ENCODE measurements at places on chromosomes 16 and 17.

DNA sequence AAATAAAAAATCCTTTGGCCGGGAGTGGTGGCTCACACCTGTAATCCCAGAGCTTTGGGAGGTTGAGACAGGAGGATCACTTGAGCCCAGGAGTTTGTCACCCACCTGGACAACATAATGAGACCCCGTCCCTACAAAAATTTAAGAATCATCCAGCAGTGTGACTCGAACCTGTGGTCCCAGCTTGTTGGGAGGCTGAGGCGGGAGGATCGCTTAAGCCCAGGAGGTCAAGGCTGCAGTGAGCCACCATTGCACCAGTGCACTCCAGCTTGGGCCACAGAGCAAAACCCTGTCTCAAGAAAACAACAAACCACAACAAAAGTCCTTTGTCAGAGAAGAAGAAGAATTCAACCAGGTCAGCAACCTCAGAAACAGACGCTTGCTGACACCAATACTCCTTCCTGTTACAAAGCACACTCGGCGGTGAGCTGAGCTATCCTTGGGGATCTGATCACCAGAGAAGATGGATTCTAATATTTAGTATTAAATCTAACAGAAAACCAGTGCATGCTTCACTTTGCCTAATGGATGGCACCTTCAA lies 12.9 kb upstream of the PVALEF start:
- DNase-seq: no peak

DNA sequence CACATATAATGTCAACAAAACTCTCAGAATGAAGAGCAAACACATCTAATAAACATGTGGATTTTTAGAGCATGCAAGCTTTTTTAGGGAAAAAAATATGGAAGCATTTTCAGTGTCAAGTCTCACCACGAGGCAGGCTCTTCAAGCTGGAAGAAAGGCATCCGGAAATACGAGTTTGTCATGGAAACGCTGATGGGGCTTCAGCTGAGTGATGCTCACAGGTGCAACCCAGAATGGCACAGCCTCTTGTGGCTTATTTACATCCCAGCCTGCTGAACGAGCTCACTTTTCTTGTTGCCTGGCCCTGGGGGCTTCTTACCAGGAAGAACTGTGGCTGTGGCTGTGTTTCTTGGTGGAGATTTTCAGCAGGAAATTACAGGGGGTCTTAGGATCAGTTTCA lies 24.1 kb upstream of the DYNLL2 start:
- no peak for DNase-seq

GRCh38 chr17:73410586-73411312 lies 98.9 kb upstream of the CDC42EP4 start:
- DNase-seq: no peak

DNA sequence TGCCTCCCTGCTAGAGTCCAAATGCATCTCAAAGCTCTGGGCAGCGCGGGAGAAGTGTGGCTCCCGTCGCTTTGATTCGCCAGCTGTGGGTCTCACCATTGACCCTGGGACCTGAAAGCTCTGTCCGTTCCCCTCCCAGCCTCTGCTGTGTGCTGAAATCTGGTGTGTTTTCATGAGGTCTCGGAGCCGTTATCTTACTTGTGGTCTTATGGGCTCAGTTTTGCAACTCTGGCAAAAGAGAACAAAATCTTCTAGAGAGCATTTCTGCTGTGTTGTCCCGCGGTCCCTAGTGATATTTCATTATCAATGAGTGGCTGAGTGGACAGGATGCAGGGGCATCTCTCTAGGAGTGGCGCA lies 13.3 kb downstream of the CRISPLD2 start:
- no peak for DNase-seq

- DNase-seq: peak; percentile 69
Observed at GRCh38 chr17:29593591-29594518, 923 bp downstream of the ANKRD13B start.

- no peak for DNase-seq
Observed at GRCh38 chr17:57515662-57516211, 229.4 kb downstream of the CCDC182 start.

DNA sequence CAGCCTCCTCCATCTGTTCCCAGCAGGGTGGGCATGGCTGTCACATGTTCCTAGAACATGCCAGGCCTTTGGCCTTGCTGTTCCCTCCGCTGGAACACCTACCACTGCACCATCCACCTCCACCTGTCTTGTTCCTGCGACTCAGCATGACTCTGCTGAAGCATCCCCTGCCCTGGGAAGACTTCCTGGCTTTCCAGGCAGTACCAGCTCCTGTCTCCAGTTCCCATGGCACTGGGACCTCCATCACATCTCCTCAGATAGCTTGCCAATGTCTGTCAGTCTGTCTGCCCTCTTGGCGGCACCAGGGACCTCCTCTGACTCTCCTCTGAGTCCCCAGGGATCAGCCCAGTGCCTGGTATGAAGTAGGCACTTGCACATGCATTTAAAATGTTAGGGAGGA lies 15.7 kb downstream of the PDP2 start:
- DNase-seq: no peak

DNA sequence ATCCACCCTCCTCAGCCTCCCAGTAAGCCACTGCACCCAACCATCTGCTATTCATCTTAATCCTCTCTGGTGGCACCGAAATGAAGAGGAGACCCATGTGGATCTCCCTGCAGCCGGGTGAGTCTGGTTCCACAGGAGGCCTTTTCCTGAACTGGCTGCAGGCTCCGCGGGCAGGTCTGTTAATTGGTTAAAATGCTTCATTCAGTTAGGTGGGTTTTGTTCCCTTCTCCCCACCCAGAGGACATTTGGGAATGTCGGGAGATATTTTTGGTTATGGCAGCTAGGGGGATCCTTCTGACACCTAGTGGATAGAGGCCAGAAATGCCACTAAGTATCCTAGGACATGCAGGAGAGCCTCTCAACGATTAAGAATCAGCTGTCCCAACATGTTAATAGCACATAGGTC lies 16.7 kb downstream of the C16orf54 start:
- DNase-seq: peak; percentile 61

DNA sequence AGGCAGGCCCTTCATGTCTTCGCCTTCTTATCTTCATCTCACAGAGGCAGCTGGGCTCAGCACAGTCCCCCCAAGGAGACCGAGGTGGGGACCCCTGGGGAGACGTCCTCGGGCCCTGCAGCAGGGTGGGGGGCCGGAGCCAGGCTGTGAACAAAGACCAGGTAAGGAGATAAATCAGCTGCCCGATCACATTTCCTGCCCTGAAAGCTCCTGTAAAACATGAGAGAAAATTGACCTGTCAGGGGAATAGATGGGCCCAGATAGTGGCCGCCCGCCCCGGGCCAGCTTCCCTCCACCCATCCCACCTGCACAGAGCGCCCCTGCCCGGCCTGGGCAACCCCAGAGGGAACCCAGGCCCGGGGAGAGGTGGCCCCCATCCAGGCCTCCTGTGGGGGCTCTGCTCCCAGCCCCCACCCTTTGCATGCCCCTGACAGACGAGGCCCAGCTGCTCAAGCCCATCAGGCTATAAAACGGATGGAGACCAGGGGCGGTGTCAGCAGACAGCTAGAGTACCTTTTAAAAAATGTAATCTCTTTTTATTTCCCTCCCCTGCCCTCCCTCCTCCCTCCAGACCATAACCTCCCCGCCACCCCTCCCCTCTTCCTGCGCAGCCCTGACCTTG lies 18.8 kb upstream of the SLC38A10 start:
- no peak for DNase-seq

- peak; percentile 23 for DNase-seq
Observed at GRCh38 chr16:23434380-23434779, 18.6 kb downstream of the COG7 start.

- peak; percentile 47 for DNase-seq
Observed at GRCh38 chr16:2465653-2466415, 5.3 kb upstream of the NTN3 start.

GRCh38 chr17:21239680-21240368 lies 13.4 kb downstream of the NATD1 start:
- DNase-seq: peak; percentile 56

DNA sequence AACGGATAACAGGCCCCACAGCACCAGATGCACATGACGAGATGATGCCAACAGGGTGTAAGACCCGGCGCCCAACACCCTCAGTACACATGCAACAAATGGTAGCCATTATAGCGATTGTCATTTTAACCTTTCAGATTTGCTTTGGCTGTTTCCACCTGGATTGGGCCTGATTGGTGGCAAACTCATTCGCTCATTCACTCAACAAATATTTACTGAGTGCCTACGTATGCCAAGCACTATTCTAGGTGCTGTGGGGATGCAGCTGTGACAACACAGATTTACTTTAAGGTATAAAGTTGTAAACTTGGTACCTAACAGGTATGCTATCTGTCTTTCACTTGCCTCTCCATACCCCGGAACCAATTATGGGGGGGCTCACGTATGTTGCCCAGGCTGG lies 66.8 kb downstream of the SRCIN1 start:
- no peak for DNase-seq

DNA sequence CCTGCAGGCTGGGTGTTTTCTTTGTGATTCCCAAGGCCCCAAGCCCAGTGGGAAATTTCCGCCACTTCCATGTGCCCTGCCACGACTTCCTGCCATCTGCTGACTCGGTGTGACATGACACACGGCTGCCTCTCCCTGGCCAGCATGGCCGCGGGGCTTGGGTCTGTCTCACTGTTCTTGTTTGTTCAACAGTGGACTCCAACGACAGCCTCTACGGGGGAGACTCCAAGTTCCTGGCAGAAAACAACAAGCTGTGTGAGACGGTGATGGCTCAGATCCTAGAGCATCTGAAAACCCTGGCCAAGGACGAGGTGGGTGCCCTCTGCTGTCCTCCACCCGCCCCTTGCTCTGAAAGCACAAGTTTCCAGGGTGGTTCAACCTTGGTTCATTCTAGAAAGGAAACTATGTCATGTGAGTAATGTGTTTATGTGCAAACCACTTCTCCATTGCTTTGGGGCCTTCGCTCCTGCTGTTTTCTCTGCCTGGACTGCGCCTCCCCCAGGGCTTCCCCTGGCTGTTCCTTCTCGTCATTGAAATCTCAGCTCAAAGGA lies 26.8 kb downstream of the KNOP1 start:
- DNase-seq: no peak

DNA sequence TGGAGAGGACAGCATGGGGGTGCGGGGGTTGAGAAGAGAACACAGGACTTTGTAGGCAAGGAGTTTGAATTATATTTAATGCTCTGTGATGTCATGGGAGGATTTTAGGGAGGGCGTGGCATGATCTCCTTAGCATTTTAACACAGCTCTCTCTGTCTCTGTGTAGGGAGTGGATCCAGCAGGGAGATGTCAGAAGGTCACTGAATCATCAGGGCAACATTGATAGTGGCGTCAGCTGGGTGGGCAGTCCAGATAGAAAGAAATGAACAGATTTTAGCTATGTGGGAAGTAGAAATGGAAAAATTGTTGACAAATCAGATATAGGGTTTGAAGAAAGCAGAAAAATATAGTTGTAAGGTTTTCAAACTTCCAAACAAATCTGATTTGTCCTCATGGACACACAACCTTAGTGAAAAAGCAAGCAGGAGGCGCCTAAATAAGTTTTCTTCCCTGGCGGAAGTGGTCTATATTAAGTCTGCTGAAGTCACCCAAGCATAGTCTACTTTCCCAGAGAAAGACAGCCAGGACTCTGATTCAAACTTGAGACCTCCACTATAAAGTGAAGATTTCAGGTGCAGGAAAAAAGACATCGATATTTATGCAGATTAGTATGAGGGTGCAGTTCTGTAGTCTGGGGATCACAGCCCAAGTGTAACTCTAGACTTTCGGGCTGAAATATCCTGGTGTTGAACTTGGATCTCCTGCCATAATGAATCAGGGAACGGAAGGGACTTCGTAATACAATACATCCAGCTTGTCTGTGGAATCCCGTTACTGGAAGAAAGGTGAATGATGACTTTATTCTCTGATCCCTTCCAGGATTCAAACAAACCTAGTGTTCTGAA lies 10.1 kb upstream of the PCTP start:
- DNase-seq: no peak

DNA sequence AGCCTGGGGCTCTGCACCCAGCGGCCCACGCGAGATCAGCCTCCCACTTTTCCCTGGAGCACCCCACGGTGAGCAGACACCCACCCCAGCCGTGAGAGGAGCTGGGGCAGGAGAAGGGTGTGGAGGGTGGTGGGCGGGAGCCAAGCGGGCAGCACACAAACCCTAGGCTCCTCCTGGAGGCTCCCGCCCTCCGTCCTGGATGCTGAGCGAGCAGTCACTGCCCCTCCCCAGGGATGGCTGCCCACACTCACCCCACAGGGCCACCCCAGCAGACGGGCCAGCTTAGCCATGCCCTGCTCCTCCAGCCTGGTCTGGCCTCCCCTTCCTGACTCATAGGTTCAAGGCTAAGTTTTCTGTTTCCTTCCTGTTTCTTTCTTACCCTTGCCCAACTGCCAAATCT lies 15.7 kb upstream of the ABCC3 start:
- DNase-seq: no peak

- no peak for DNase-seq
Observed at GRCh38 chr17:6334386-6334785, 100.5 kb downstream of the AIPL1 start.

DNA sequence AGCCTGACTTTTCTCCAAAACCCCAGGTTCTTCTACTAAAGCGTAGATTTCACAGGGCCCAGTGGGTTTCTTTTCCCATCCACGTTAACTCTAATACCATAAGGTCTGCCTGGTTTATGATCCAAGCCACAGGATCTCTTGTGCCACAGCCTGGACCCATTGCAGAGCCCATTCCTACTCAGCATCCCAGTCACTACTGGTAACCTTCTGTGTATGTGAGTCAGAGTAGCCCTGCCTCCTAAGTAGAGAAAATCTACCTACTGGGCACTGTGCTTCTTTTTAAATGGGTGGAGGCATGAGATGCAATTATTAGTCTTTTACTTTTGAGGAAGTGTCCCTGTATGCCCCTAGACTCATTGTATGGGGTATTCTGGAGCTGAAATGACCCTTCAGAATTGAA lies 13.5 kb downstream of the CCL11 start:
- no peak for DNase-seq

DNA sequence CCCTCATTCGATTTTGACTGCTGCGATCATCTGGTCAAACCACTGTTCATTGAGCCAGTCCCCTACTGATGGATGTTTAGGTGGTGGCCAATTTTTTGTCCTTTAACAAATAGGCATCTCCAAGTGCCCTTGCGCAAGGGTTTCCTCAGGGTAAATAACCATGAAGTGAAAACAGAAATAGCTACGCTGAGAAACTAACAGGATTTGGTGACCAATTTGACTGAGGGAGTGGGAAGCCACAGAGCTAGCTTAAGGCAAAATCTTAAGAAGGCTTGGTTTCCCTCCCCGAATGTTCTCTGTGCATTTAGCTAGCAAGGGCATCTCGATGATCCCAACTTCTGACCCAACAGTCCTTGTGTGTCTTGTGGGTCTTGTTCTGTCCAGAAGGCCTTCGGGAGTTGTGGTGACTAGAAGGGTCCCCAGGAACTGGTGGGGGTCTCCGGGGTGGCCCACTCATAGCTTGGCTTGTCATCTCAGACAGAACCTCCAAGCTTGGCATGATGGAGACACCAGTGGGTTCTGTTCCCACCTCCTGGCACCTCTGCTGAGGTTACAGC lies 117.2 kb downstream of the SOCS1 start:
- no peak for DNase-seq

- DNase-seq: no peak
Observed at GRCh38 chr17:45149669-45150664, 1.7 kb downstream of the HEXIM1 start.

GRCh38 chr17:3635474-3636153 lies 436 bp downstream of the SHPK start:
- no peak for DNase-seq

Measured in HuH-7.5 (cell line).